ENCODE measurements at places on chromosomes 2 and 18.

DNA sequence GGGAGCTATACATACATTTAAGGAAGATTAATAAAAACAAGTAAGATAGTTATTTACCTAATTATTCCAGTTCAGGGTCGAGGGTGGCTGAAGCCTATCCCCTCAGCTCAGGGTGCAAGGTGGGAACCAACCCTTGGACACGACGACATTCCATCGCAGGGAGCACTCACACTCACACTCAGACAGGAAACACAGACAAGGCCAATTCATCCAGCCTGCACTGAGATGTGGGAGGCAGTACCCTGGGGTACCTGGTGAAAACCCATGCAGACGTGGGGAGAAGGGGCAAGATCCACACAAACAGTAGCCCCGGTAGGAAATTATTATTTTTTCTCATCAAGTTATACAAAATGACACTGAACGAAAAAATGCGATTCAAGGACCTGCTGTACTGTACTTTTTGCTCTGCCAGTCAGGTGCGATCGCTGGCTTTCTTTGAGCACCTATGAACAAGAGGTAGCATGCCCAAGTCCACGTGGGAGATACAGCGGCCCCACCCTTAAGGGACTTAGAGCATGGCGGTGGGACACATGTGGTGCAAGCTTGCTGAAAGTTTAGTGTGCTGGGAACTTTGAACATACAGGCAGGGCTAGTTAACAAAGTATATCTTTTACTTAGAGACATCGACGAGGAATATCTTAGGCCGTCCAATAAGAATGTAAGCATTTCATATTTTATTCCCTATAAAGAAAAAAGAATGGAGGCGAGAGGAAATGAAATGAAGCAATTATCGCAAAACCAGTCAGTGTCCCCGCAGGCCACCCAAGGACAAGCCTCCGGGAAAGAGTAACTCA lies 624 bp downstream of the METTL8 start:
- peak; percentile 29 for DNase-seq

- DNase-seq: no peak
These were observed 6.6 kb upstream of the CYP27C1 start for GRCh38 chr2:127226520-127227263.

DNA sequence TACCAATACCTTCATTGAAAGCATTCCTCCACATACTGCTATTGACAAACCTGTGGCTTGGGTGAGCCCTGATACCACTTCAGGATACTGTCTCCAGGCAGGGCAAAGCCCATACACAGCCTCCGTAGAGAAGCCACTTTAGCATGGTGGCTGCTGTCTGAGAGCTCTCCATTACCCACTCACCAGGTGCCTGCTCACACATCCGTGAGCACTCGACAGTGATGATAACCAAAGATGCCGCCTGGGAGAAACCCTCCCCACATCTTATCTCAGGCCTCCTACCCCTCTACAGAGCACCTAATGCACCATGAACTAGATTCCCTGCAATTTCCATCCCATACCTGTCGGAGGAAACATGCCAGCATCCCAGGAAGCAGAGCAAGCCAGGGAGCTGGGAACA lies 57.6 kb upstream of the KLHL29 start:
- no peak for DNase-seq

DNA sequence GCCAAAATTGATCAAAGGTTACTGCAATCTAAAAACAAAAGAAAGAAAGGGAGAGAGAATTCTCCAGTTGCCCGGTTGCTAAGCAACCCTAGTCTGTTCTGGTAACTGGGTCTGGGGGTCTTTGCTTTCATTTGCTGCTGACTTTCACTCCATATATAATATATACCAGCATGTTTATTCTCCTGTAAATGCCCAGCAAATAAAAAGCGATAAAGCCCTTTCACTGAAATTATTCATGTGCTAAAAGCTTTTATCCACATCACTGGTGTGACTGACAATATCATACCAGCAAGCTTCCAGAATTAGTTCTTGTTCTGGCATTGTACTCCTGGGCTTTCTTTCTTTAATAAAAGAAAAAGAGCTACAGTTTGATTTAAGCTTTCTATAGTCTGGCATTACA lies 75.5 kb upstream of the ST8SIA3 start:
- no peak for DNase-seq

- no peak for DNase-seq
These were observed 173.6 kb upstream of the SPOPL start for GRCh38 chr2:138327967-138328366.

DNA sequence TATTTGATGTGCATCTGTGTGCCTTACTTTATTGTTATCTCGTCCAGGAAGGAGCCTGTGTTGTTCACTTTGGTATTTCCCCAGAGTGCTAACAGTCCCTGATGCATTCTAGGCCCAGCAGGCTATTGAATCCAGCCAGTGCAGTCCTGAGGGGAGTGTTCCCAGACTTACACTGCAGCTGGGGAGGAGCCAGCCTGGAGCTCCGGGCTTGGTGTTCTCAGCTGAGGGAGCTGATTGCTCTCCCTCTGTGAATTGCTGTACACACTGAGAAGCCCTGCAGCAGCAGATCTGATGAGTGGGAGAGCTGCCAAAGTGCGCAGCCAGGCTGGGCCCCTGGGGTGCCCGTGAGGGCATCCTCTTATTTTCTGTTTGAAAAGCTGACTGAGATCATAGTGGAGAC lies 159.2 kb downstream of the GALNT3 start:
- peak; percentile 22 for DNase-seq
